ENCODE measurements at places on chromosomes 4 and X. TPM values are rescaled to one million over a fixed set of nuclear protein-coding genes. Genes with fewer than 3 reads are reported as not detected.
A peak's percentile ranks its signal among the peaks of the same experiment; 100 is the strongest.

SCD5 gene
- 31.0 TPM for total RNA-seq

KCND1 gene
- 0.22 TPM for total RNA-seq

PRKG2 gene
- not detected for total RNA-seq

IL1RAPL2 gene
- total RNA-seq = not detected

MAGEA4 gene
- total RNA-seq = not detected

FOXR2 gene
- total RNA-seq = not detected

IL2 gene
- total RNA-seq = not detected

NAAA gene
- 28.6 TPM for total RNA-seq

DNA sequence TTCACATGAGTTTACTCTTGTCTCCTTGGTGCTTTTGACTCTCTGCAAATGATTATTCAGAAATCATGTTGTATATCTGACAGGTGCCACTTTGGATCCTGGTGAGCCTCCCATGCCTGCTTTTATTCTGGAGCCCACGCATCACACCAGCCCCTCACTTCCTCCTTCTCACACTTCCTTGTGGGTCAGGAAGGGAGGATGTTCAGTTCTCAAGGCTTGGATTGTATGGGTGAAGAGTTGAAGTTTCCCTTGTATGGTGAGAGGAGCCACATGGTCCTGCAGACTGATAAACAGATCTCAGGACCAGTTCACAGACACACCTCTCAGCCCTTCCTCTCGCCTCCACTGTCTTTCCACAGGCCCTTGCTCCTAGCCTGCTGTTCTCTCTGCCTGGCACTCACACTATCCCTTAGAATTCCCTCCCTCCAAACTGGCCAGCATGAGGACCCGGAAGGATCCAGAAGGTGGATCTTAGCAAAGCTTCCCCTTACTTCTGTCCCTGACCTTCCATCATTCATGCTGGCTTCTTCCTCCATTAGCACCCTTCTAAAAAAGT is 92.1 kb downstream of the STK32B start:
- DNase-seq = no peak

GRCh38 chr4:153207567-153207966 is 3.3 kb downstream of the TRIM2 start:
- peak; percentile 69 for DNase-seq

DNA sequence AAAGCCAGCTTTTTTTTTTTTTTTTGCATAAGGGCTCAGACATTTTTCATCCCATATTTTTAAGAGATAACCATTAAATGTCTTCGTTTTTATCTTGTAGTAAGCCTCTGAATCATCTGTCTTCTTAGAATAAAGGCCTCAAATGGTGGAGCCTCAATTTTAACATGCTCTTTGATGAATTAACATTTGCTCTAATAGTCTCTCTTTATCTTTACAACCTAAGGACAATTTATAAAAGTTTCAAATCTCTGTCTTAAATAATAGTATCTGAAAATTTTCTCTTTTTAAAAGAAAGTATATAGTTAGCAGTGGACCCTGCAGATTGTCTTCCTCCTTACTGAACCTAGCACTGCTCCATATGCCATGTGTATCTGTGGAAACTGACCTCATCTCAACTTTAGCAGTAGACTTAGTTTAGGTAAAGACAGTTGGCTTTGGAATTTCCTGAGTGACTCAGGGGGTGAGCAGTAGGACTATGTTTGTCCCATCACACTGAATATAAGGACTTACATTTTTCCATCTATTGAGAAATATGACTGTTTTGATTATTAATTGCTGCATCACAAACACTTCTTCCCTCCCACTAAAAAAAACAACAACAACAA is 1658.0 kb downstream of the STIM2 start:
- no peak for DNase-seq

- peak; percentile 88 for DNase-seq
Measured at GRCh38 chr4:121155893-121156292, 8.2 kb downstream of the TNIP3 start.

DNA sequence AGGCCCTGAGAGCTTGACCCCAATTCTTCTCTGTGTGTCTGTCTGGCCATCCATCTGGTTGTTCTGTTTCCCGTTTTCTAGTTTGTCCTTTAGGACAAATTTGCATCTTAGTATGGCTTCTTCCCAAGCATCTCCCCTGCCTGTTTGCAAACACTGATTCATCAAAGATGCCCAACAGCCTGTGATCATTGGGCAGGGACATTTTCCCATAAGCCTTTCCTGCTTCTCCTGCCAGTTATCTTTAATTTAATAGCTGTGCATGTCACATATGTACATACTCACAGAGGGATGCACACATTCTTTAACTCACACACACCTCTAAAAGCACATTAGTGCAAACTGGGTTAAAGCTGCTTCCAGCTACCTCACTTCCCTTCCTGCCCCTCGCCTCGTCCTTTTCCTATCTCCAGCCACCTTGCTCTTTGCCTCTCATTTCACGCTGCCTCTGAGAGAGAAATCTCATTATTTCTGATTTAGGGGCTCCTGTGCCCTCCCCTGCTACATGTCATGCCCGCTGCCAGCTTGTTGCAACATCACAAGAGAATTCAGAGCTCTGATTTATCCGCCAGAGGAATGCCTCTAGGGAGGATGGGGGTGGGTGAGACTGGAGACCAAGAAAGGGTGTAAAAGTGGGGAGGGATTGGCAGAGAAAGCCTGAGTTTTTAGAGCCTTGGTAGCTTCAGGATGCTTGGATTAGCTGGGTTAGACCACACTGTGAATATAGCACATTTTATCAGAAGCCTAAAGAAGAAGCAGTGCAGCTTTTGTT is 100.6 kb downstream of the NHS start:
- DNase-seq = no peak

DNA sequence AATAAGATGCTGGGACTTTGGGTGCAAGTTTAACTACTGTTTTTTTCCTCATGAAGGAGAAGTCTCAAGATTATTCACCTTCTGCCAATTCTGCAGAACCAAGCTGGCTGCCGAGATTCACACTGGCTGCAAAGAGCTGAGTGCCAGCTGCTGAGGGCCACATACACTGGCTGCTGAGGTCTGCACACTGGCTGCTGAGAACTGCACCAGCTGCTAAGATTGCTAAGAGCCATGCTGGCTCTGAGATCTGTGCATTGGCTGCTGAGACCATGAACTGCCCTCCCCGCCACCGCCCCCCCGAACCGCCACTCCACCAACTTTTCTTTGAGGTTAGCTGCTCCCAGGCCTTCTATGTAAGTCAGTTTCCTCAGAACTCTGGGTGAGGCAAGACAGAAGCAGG is 330.3 kb downstream of the CBLL2 start:
- no peak for DNase-seq

GRCh38 chr4:183657564-183657963 is 1.4 kb downstream of the RWDD4 start:
- no peak for DNase-seq

DNA sequence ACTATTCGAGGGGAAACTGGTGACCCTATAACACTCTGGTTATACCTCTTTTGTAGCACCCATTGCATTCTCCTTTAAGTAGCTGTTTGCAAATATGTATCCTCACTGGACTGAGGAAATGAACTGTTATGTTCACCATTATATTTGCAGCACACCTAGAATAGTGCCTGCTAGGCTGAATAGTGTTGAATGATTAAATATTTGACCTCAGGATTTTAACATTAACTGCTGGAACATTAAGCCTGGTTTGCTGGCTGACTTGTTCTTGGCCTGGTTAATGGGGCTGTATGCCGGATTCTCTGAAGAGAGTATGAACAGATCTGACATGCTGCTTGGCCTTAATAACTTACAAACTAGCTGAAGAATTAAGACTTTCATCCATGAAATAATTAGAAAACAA is 80.1 kb downstream of the RS1 start:
- DNase-seq = no peak

- no peak for DNase-seq
Measured at GRCh38 chr4:90162566-90162965, 35.4 kb downstream of the CCSER1 start.

DNA sequence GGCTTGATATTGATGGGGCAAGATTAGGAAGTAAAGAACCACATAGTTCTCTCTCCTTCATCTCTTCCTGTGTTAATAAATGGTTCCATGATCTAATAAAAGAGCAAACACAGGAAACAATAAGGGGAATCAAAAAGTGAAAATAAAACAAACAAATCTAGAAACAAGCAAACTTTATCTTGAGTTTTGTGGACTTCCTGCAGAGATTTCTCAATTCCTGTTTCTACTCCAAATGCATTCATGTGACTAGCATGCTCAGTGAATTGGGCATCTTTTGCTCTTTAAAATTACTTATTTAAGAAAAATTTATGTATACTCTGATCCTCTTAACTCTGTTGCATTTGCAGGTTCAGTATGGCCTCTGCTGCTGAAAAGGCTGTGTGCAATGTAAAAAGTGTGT is 682.0 kb downstream of the KCTD8 start:
- DNase-seq = no peak

All from lung microvascular endothelial cell (primary cell).